Activated CD4-positive, alpha-beta T cell treated with anti-CD3 and anti-CD28 coated beads, Interleukin-2, amount 50 U/mL, for 16 hours (primary cell): ENCODE measurements at places on chromosomes 12 and 14.

GRCh38 chr12:93407054-93407962, 29.6 kb downstream of the NUDT4 start:
- DNase-seq = no peak

DNA sequence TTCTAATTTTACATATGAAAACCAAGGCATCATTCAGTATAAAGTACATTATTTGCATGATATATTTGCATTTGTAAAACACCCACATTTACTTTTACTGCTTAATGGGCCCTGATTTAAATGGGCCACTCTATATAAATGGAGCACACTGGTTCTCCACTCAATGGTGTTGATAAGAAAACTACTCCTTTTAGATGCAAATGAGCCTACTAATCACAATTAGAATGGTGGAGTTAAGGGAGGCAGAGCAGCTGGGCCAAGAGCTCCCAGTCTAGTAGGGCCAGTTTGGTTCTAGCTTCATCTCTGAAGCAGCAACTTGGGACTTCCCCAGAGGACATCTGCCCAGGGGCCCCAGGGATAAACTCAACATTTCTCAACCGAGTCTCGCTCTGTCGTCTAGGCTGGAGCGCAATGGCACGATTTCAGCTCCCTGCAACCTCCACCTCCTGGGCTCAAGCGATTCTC, 120.7 kb downstream of the FOXN3 start:
- no peak for DNase-seq

DNA sequence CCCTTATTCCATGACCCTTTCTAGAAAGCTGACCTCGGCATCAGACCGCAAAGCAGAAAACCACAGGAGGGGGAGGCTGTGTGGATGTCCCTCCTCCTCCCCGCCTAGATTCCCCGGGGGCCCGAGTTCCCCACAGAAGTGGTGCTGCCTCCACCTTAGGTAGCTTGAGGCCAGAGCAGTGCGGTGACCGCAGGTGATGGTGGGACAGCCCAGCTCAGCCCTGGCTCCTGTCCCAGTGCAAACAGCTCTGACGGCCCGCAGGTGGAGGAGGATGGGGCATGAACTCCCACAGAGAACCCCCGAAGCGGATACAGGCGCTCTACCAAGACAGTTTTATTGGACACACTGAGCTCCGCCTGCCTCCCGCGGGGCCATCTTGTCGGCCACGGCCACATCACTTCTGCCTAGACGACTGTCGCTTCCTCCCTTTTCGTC, 19.5 kb downstream of the ARL6IP4 start:
- no peak for DNase-seq

DNA sequence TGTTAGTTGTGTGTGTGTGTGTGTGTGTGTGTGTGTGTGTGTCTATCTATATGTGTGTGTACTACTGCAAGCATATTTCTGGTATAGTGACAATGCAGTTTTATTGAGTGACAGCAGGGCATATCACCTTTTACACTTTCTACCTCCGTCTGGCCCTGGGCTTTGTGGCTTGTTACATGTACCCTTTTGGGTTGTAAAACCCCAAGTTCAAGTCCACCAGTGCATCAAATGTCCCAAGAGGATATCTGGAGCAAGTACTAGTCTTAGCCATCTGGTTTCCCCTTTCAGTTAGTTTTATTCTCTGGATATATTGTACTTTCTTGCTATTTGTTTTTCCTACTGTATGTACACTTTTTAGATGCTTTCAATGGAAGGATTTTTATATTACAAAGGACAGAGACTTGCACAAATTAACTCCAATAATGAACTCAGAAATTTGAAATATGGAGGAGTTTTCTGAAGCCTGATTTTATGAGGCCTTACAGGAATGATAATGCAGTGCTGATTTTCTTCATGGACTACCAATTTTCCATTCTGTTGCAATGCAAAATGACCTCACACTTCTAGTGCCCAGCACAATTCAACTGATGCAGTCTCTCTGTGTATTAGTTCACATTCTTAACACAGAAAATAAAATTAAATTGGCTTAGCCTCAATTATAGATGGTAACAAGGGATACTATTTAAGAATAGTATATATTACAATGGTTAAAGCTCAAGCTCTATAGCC, 29.1 kb downstream of the SLC16A7 start:
- no peak for DNase-seq

- no peak for DNase-seq
Measured at GRCh38 chr12:19482036-19482435, 42.7 kb downstream of the AEBP2 start.

GRCh38 chr14:81396113-81396512, 4.0 kb downstream of the STON2 start:
- DNase-seq = no peak

DNA sequence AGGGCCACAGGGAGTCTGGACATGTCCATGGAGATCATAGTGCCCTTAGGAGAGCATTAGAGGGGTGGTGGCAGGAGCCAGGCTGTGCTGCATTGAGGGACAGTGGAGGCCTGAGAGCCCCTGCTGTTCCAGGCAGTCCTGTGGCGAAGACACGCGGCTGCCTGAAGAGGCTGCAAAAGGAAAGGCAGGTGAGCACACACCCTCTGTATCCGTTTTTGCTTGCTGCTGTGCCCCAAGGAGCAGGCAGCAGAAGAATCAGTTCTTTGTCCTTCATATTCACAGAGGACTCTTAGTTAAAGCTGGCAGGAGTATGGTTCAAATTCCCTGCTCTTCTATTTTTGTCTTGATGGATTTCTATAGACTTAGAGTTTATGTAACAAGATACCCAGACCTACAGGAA, 4.5 kb downstream of the SLC35E3 start:
- no peak for DNase-seq

- DNase-seq = no peak
Measured at GRCh38 chr12:130665753-130666152, 50.3 kb downstream of the RIMBP2 start.

- no peak for DNase-seq
Measured at GRCh38 chr14:29168149-29168548, 401.6 kb downstream of the FOXG1 start.

DNA sequence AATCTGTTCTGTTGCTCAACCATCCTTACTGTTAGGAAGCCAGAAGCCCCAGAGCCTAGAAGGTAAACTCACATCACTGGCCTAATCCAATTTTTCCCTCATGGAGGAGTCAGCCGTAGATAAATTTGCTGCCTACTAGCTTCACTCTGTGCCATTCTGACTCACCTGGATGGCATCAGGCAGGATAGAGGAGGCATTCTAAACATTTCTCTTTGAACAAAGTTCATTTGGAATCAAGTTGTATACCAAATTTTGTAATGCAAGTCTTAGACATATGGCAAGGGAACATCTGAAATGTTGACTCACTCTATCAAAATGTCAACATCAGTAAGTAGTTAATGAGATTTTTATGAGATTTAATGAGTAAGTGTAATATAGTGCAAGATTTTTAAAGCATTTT, 13.6 kb upstream of the TBC1D30 start:
- DNase-seq = no peak

GRCh38 chr12:13504736-13505135, 308.2 kb downstream of the EMP1 start:
- no peak for DNase-seq

DNA sequence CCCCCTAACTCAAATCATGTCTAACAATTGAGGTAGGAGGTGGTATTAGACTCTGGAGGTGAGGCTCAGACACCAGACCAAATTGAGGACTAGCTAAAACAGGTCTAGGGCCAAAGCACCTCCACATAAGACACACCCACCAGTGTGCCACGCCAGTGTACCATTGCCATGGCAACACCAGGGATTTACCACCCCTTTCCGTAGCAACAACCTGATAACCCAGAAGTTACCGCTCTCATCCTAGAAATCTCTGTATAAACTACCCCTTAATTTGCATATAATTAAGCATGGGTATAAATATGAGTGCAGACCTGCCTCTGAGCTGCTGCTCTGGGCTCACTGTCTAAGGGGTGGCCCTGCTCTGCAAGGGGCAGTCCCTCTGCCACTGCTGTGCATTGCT, 57.4 kb upstream of the PPP2R5C start:
- no peak for DNase-seq

DNA sequence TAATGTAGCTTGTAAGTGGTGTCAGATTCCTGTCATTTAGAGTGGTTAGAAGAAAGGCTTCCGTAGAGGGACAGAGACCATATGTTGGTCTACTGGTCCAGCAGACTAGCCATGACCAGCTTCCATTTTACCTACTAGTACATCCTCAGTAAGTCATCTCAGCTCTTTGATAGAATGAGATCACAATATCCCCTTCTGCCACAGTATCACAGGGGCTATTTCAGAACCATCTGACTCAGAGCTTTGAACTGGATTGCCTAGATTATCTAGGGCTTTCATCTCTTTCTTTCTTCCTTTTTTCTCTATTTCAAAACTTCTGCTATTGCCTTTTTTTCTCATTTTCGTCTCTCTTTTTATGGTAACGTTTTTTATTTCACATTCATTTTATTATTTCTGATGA, 4.7 kb downstream of the ZDHHC17 start:
- DNase-seq = no peak

DNA sequence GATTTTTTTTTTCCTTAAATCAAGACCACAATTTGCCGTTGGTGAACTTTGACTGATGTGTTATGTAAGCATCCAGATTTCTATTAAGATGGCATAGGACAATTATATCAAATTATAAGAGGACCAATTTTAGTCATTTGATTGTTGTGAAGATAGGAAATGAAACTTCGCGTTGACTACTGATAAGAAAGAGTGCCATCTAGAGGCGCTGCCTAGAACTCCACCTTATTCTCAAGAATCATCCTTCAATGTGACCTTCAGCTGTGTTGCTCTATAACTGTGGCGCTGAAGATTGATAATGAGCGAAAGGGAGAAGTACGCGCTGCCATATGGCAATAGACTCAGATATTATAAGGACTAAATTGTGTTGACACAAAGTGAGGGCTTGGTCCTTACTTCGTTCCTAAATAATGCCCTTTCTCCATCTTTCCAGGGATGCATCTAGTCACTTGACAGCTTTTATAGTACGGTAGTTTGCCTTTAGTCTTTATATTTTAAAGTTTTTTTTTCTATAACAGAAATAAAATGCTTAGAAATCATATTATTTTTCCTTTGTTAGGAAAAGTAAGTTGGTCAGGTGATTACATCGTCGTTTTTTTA, 350.8 kb upstream of the STXBP6 start:
- peak; percentile 58 for DNase-seq

DNA sequence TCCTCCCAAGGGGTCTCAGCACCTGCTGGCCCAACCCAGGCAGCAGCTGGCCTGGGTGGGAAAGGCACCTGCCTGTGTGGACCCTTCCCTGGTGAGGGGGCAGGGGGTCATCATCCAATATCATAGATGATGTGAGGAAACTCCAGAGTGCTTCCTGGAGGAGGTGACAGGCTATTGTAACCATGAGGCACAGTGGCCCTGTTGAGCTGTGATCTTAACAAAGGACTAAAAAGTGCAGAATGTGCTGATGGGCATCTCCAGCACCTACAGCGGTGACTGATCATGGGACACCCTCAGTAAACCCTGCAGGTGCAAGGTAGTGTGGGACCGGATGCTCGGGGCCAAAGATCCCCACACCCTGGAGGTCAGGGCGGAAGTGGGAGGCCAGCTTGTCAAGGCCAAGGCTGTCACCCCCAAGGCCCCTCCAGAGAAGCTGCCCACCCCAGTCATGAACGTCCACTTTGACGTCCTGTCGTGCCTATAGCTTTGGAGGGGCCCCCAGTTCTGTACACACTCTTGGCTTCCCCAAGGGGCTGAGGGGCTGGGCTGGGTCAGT, 7.5 kb downstream of the MMP17 start:
- DNase-seq = no peak

GRCh38 chr12:100503228-100503628, 29.6 kb downstream of the NR1H4 start:
- no peak for DNase-seq

DNA sequence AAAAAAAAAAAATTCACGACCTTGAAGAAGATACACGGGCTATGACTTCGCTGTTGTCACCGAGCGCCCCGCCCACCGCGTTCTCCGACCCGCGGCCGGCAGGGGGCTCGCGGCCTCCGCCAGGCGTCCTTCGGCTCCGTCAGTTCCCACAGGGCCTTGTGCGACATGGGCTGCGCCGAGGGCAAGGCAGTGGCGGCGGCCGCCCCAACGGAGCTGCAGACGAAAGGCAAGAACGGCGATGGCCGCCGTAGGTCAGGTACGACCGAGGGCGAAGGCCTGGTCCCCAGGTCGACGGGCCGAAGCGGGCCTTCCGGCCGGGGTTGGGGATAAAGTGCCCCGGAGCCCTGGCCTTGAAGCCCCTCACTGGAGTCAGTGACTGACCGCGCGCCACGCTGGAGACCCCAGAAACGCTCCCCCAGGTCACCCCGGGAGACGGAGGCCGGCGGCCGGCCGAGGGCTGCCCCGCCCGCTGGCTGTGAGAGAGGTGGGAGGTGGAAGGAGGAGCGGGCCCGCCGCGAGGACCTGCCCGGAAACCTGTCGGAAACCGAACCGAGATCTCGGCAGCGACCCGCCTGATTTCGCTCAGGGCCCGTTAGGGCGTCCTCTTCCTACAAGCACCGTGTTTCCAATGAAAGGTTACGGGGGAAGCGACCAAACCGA, at the start of gene TXNRD1:
TXNRD1 (plus strand) TSS at position 142 of the 660 bp plus-strand sequence; CDS start at position 166, 24 bp downstream.
- DNase-seq = peak; percentile 86

- DNase-seq = no peak
Measured at GRCh38 chr12:93738199-93739058, 61.3 kb downstream of the CRADD start.

GRCh38 chr14:102655137-102655536, 62.7 kb downstream of the RCOR1 start:
- DNase-seq = no peak

- no peak for DNase-seq
Measured at GRCh38 chr12:95731519-95731958, 59.0 kb downstream of the NTN4 start.

DNA sequence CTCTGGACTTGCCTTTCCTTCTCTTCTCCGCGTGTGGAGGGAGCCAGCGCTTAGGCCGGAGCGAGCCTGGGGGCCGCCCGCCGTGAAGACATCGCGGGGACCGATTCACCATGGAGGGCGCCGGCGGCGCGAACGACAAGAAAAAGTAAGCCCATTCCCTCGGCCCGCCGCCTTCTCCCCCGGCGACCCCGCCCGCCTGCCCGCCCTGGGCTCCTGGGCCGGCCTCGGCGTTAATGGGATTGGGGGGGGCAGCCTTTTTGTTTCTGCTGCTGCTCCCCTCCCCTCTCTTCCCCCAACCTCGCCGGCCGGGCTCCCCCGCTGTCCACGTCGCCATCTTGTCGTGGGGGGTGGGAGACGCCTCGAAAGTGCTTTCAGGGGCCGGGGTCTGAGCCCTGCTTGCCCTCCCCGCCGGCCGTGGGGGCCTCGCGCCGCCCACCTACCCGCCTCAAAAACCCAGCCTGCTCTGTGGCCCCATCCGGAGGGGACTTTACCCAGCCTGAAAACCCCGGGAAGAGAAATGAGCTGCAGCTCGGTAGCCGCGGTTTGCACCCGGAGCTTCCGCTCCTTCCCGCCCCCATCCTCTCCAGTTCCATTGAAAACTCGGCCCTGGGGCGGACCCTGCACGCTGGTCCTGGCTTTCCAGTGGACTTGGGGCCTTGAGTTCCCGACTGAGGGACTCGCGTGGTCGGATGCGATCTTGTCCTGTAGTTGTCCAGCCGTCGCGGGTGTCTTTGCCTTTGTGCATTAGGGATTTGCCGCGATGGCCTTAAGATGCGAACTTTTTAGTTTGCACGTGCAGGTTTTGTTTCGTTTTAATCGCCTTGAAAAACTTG, 598 bp downstream of the HIF1A start:
- DNase-seq = peak; percentile 57
